ENCODE measurements at places on chromosomes 1 and 21.

GRCh38 chr1:116161390-116161789, 50.2 kb downstream of the MAB21L3 start:
- no peak for DNase-seq

DNA sequence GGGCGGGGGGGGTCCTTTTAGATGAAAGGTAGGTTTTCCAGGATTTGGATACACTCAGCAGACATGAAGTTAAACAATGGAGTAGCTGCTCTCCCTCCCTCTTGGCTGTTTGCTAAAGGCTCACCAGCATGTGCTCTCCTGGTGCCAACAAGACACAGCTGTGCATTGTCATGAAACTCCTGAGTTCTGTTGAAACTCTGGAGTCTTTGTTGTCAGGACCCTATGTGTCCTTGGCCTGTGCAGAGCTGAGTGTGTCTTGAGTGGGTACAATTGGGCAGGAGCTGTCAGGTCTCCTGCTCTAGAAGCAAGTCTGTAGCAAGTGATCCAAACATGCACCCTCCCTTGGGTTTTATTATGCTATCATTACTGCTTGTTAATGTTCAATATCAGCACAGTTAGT, 12.7 kb downstream of the TBX19 start:
- DNase-seq = no peak

DNA sequence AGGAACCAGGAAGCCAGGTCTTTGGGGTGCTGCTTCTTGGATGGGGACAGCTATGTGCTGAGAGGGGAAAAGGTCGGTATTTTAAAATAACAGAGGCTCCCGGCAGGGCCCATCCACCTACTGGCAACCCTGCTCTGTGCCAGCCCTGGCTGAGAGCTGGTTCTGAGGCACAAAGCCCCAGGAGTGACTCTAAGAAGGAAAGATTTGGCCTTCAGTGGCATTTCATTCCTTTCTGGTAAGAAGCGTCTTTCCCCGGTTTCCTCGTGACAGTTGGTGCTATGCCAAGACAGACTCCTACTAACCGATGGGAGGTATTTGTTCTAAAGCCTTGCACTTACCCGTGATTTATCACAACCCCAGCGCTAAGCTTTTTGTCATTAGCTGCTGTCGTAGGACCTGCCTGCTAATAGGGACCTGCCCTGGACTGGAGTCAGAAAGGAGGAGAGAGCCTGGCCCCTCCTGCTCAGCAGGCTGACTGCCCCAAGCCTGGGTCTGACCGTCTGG, 123.1 kb upstream of the ADAR start:
- no peak for DNase-seq

GRCh38 chr21:28923439-28923975, 69.2 kb downstream of the LTN1 start:
- DNase-seq = no peak

GRCh38 chr1:40976952-40977690, 2.4 kb upstream of the CTPS1 start:
- no peak for DNase-seq

DNA sequence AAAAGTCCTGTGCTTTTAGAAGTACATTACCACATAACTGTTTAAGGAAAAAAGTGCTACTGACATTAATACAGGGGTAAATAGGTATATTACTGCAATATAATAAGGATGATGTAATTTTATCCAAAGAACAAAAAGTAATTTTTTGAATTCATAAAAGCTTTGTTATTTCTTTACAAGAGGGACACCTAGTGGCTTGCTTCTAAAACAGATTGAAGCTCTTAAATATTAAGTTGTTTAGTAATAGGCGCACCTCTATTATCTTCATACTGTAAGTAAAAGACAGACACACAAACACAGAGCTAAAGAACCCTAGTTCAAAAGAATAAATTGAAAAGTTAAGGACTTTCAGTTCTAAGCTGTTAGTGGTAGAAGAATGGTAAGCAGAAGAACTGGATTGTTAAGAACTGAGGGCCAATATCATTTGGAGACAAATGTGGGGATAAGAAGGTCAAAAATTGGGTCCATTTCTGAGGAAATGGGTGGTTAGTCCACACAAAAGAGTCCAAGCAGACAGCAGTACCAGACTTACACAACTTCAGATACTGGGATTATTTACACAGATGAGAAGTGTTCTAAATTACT, 15.4 kb downstream of the ZNHIT6 start:
- no peak for DNase-seq

GRCh38 chr1:21270086-21270689, 20.1 kb downstream of the ECE1 start:
- peak; percentile 87 for DNase-seq

GRCh38 chr1:3275471-3276340, 178.8 kb upstream of the ARHGEF16 start:
- DNase-seq = no peak

- DNase-seq = no peak
Measured at GRCh38 chr1:103477101-103477500, 48.4 kb upstream of the RNPC3 start.

GRCh38 chr21:18424276-18424675, 20.7 kb upstream of the TMPRSS15 start:
- no peak for DNase-seq

GRCh38 chr1:162091681-162092524, 22.4 kb downstream of the NOS1AP start:
- no peak for DNase-seq

DNA sequence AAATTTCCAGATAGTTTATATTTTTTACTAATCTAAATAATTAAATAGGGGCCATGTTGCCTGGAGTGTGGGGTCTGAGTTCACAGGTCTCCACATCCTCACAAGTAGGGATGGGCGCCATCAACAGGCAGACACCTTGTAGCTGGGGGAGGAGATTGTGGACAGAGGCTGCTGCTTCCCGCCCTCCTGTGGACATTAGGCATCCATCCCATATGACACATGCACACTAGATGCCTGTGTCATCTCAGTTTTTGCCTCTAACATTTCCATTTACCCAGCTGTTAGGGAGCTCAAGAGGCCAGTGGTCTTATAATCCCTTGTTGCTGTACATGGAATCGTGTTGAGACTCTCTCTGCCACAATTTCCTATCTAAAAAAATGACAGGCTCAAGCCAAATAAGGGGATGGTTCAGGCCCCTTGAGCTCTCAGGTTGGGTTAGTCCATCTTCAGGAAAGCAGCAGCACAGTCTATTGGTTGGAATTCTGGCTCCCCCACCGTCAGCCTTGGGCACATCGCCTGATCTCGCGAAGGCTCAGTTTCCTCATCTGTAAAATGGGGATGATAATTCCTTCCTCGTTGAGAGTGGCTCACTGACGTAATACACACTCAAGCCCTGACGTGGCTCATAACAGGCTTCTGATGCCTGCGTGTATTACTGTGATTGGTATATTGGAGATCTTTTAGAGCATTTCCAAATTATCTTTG, 13.6 kb downstream of the LHX4 start:
- DNase-seq = no peak

DNA sequence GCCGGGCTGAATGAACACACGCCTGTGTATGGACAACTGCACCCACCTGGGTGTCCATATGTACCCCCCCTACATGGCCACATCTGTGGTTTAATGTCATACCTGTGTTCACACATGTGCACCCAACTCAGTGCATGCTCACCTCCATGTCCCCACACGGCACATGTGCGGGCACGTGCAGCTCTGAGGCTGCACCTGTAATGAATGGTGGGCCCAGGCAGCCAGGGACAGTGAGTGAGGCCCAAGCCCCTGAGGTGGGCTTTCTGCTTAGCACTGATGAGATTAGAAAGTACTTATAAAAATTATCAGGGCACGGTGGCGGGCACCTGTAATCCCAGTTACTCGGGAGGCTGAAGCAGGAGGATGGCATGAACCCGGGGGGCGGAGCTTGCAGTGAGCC, 42.5 kb upstream of the CSF3R start:
- DNase-seq = no peak

- DNase-seq = no peak
Measured at GRCh38 chr1:155128755-155129473, 1.2 kb downstream of the EFNA1 start.

GRCh38 chr1:218348628-218349071, 3.5 kb downstream of the TGFB2 start:
- no peak for DNase-seq

- no peak for DNase-seq
Measured at GRCh38 chr21:25936776-25937175, 202.0 kb downstream of the GABPA start.

GRCh38 chr1:192518700-192519099, 56.9 kb upstream of the RGS1 start:
- no peak for DNase-seq

DNA sequence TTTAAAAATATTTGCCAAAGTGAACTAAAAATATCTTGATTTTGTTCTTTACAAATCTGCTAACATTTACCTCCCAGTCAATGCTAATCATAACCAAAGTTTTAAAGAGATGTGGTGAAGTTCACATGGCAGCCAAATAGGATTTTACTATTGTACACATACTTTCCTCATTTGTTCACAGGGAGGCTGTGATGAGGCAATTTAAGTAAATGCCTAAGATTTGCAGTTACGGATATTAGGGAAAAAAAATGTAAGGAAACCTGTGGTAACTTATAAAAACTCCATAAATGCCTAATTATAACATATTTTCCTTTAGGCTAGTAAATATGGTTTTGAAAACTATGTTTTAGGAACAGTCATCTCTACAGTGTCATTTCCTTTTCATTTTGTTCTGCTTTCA, 32.4 kb downstream of the RGS5 start:
- DNase-seq = no peak

GRCh38 chr1:180908074-180908765, 4.5 kb upstream of the KIAA1614 start:
- DNase-seq = no peak

DNA sequence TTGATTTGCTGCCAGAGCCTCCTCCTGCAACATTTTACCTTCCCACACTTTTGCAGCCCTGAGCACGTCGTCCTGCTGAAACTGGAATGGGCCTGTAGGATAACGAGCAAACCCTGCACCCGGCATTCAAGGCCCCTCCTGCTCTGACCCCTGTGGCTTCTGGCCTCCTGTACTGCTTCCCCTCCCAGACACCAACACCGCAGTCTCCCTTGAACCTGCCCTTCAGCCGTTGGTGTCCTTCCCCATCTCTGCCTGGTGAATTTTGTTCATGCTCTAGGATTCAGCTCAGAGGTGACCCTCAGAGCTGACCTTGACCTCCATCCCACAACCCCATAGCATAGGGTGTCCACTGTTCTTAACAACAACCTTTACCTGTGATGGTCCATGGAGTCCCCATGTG, 535.1 kb downstream of the MATN1 start:
- no peak for DNase-seq

- no peak for DNase-seq
Measured at GRCh38 chr1:114457675-114458236, 53.2 kb downstream of the TRIM33 start.

DNA sequence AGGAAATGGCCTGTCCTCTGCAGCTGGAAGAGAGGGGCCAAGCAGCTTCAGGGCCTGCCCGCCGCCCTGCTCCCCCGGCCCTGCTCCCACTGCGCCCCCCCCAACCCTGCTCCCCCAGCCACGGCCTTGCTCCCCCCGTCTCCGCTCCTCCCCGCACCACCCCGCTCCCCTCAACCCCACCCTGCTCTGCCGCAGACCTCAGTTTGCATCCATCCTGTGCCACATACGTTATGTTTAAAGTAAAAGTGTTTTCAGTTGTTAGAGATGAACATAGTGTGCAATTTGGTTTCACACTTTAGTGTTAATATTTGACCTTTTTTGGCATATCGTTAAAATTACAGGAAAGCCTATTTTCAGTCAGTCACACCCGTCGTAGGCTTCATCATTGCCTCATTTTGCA, 34.1 kb upstream of the DIP2A start:
- DNase-seq = peak; percentile 39

DNA sequence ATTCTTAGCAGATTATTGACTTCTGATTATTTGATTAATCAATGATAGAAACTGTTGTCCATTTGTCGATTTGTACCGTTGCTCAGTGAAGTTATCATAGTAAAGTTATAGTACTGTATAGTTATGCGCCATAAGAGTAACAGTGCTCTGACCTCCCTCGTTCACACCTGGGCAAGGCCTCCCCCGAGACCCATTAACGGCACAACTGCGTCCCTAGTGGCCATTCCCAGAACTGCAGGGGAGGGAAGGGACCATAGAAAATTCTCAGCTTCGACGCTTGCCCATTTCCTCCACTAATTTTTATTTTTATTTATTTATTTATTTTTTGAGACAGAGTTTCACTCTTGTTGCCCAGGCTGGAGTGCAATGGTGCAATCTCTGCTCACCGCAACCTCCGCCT, 334.4 kb downstream of the DSCAM start:
- no peak for DNase-seq

- DNase-seq = no peak
Measured at GRCh38 chr1:6241887-6242740, 1.9 kb upstream of the HES3 start.

- peak; percentile 37 for DNase-seq
Measured at GRCh38 chr1:110554871-110555801, 36.2 kb upstream of the KCNA10 start.

GRCh38 chr1:75423616-75424015, 187.3 kb downstream of the SLC44A5 start:
- no peak for DNase-seq

DNA sequence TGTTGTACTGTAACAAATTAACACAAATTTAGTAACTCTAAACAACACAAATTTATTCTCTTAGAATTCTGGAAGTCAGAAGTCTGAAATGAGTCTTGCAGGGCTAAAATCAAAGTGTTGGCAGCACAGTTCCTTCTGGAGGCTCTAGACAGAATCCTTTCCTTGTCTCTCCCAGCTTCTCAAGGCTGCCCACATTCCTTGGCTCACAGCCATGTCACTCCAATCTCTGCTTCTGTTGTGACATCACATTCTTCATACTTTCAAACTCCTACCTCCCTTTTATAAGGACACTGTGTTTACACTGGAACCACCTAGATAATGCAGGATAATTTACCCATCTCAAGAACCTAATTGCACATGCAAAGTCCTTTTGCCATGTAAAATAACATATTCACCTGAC, 225.0 kb upstream of the PRMT6 start:
- no peak for DNase-seq

DNA sequence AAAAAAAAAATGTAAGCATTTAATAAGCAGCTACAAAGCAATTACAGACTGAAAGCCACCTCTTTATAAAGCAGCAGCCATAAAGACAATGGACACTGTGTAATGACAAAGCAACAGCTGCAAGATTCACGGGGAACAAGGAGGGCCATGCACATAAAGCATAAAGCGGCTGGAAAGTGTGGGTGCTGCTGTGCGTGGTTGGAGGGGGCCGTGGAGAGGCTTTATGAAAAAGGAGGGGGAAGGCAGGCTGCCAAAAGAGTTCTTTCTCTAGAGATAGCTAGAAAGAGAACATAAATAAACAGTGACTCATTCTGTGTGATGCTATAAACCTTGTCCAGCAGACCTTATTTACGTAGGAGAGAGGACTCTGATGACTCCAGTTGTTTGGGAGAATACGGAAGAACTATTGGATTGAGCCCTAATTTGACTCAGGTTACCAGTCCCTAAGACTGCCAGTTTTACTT, 49.3 kb downstream of the ADAMTS1 start:
- DNase-seq = no peak
